Choroid plexus epithelial cell (primary cell): ENCODE measurements at places on chromosomes 2 and 18.

- DNase-seq = no peak
Measured at GRCh38 chr2:205175831-205176230, 506.5 kb upstream of the NRP2 start.

DNA sequence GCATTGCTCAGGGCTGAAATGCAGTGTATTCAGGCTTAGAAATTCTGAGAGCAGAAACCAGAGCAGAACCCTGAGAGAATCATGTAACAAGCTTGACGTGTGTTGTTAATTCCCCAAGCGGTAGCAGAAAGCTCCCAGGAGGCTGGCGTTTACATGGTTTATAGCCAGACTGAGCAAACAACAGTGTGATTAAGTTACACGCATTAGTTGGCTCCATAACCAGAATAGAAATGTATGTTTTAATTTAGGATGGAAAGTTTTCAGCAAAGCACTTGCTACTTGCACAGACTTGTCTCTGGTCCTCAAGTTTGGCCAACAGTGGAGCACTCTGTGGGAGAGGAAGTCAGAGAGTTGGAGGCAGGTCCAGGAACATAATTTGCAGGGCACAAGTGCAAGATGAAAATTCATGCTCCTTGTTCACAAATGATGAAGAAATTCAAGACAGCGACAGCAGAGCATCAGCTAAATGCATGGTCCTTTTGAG is 69.3 kb downstream of the MAPK4 start:
- peak; percentile 13 for DNase-seq

GRCh38 chr2:164906947-164907346 is 48.4 kb downstream of the SLC38A11 start:
- DNase-seq = no peak

DNA sequence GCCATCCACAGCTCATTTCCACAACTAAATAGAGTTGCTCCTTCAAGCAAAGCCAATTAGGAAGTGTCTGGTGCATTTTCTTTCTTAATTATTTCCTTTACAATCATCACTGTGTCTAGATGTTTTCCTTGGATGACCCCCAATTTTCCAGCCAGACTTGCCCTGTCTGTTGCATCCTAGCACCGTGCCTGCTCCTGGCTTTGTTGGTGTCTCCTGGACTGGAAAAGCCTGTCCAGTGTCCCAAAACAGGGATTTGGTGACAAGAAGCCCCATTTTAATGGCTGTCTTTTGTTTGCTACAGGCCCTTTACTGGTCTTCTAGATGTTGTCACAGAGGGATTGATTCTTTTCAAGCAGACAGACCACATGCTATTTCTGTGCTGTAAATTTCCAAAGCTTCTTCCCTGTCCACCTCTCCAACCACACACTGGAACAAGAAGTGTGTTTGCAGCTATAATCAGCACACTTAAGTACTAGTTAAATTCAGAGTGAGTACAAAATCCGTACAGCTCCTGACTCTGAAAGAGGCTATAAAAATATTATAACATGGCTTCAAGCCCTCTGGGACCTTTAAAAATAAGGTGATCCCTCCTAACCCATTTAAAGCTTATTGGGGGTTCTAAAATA is 38.4 kb downstream of the RNF144A start:
- peak; percentile 27 for DNase-seq

DNA sequence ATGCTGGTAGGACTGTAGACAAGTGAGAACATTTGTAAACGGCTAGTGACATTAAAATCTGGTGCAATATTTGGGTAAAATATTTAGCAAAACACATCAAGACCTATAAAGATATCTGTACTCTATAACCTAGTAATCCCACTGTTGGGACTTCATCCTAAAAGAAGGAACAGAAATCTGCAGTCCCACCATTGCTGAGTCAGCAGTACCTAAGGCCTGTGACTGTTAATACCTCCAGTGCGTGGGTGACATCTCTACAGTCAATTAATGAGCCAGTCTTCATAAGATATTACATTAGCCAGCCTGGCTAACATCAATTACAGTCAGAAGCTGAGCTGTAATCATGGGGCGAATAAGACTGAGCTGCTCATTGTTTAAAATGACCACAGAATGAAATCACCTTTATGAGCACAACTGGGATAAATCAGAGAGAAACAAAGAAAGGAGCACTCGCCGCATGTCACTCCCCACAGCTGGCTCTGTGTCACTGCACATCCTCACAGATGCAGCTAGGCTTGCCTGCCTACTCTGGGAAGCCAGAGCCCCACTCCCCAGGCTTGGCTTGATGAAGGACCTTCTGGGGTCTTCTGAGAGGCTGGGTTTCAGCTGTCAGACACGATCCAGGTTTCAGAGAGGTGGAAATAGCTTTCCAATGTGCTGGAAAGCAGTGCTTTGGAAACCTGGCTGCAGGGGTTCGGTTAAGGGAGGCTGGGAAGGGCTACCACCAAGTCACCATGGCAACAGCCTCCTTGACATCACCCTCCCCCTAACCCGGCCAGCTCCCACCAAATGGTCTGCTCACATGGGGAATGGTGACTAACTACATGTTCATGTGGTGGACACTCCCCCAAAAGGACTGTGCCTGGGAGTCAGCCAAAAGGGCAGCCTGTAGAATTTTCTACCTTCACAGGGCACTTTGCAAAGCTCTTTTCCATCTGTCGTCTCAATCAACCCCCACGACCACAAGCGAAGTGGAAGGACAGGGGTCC is 145.0 kb downstream of the ZBTB7C start:
- no peak for DNase-seq

DNA sequence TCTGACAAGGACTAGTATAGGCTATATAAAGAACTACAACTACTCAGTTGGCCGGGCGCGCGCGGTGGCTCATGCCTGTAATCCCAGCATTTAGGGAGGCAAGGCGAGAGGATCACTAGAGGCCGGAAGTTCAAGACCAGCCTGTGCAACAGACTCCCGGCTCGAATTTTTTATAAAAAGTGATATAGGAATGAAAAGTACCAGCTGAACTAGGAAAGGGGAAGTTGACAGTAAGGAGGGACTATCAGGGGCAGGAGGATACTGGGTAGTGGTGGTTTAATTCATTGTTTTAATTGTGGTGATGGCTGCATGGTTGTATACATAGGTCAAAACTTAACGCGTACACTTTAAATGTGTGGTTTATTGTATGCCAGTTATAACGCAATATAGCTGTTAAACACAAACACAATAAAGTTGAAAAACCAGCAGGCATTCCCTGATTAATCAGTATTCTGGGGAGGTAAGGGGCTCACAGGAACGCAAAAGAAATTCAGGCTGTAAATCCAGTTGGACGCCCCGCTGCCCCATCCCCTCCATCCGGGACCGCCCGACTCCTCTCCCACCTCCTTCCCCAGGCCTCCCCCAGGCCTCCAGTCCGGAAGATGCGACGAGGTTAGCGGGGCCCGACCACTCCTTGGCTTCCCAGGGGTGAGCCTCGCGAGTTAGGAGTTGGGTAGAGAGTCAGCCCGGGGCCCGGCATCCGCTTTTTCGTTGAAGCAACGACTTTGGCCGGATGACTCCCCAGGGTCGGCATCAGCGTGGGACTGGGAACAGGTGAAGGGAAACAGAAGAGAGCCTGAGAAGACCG is 746 bp upstream of the POLR1B start:
- peak; percentile 63 for DNase-seq

- DNase-seq = no peak
Measured at GRCh38 chr2:182229297-182229696, 197.5 kb downstream of the PDE1A start.

DNA sequence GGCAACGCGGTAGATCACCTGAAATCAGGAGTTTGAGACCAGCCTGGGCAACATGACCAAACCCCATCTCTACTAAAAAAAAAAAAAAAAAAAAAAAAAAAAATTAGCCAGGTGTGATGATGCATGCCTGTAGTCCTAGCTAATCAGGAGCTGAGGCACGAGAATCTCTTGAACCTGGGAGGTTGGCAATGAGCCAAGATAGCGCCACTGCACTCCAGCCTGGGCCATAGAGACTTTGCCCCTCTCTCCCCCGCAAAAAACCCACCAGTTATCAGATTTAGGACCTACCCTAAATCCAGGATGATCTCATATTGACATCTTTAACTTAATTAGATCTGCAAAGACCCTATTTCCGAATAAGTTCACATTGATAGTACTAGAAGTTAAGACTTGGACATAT is 29.2 kb upstream of the LDAH start:
- DNase-seq = no peak

- DNase-seq = no peak
Measured at GRCh38 chr2:27721335-27721734, 50.2 kb upstream of the MRPL33 start.

- no peak for DNase-seq
Measured at GRCh38 chr2:191746346-191747169, 68.6 kb downstream of the NABP1 start.

GRCh38 chr2:12343141-12343540 is 373.6 kb upstream of the TRIB2 start:
- DNase-seq = no peak

GRCh38 chr2:43839776-43840564 is 1.2 kb downstream of the ABCG8 start:
- DNase-seq = no peak

DNA sequence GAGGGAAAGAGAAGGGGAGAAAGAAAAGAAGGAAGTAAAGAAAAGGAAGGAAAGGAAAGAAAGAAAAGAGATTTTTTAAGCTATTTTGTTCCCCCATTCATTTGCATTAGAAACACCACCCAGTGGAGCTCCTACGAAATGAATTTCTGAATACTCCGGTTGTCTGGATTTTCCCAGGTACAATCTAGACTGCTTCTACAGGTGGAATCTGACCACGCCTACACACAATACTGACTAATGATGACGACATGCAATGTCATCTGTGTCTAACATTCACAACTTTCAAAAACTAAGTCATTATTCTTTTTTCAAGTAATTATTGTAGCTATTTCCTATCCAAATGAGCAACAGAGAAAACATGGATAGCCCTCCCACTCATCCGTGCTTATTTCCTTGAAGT is 121.7 kb downstream of the ZNF516 start:
- DNase-seq = no peak

DNA sequence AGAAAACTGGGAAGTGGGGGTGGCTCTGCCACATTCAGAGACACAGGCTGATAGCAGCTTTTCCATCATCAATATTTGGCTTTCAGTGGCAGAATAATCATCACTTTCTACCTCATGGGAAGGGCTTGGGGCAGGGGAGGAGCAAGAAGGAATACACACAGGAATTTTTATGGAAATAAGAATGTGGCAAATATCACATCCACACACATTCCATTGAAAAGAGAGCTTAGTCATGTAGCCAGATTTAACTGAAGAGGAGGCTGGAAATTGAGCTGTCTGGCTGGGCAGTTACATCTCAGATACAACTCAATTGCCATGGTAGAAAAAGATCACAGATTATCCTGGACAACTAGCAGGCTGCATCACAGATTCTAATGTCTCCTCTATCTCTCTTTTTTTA is 1474.0 kb upstream of the ACVR2A start:
- peak; percentile 13 for DNase-seq

- no peak for DNase-seq
Measured at GRCh38 chr2:239122421-239123110, 274.7 kb downstream of the TWIST2 start.

GRCh38 chr18:31577195-31577594 is 14.5 kb upstream of the TTR start:
- no peak for DNase-seq

GRCh38 chr2:10883801-10884478 is 27.8 kb upstream of the KCNF1 start:
- DNase-seq = no peak

DNA sequence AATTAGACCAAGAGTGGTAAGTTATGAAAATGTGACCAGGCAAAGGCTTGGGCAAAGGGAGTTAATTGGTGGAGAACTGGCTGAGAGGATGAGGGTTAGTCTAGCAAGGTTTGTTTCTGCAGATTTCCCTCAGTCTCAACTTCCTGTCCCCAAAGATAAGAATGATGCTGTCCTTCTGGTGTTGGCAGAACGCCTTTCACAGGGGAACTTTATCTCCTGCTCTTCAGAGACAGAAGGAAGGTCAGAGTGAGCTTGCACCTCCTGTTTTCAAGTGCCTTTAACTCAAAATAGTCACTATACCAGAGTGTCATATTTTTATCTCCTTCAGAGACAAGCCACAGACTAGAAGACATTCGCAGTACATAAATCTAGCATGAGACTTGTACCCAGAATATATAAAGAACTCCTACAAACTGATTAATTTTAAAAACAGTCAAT is 95.7 kb downstream of the TEX51 start:
- no peak for DNase-seq

DNA sequence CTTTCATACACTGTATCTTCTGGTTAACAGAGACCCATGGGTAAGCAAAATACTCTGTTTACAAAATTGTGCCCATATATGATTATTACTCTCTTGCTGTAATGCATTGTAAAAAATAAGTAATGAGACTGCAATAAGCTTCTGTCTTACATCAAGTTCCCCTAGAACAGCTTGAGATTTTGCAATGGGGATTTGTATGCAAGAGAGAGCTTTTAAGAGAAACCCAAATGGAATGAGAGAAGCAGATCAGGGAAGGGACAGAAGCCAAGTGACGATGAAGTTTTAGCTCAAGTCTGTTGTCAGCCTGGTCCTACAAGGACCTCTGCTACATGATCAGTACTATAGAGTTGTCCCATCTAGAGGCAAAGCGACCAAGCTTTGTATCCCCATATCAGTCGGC is 218.1 kb upstream of the VWC2L start:
- no peak for DNase-seq
